Osteoblast (primary cell): ENCODE measurements at places on chromosomes 4 and X. TPM values are rescaled to one million over a fixed set of nuclear protein-coding genes. Genes with fewer than 3 reads are reported as not detected.

Gene SSX2B
- not detected in 2 replicates for total RNA-seq

Gene SLC4A4
- total RNA-seq = 13.0 and 24.8 TPM in 2 replicates

Gene MAGEH1
- total RNA-seq = 25.0 and 29.8 TPM in 2 replicates

Gene MUC7
- total RNA-seq = not detected in 2 replicates

Gene CPE
- 6.9 and 8.5 TPM in 2 replicates for total RNA-seq

Gene CXorf49
- not detected in 2 replicates for total RNA-seq

DNA sequence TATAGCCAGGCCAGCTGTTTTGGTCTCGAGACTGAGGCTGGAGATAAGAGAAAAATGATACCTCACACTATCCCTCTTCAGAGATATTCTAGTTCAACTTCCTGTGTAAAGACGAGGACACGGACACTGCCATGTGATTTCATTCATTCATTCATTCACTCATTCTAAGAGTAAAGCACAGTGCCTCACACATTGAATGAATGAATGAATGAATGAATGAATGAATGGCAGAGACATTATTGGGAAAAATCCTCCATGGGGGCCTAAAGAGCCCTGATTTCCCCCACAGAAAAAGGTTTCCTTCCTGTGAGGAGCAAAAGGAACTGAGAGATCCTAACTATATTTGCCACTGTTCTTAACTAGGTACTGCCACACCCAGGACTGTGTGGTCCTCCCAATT is 183.4 kb upstream of the MAP3K15 start:
- H3K36me3 ChIP-seq = no peaks in the 10 kb centered on the region
- peaks cover 12% of the 10 kb centered on the region for H3K4me1 ChIP-seq
- H3K27me3 ChIP-seq = no peaks in the 10 kb centered on the region
- H3K4me3 ChIP-seq = no peak overlapping the region
- H3K27ac ChIP-seq = peak overlapping the region; percentile 88
- no peak for DNase-seq

GRCh38 chrX:38514016-38514854 is 47.1 kb upstream of the TSPAN7 start:
- no peak overlapping the region for H3K4me3 ChIP-seq
- H3K27me3 ChIP-seq = no peaks in the 10 kb centered on the region
- no peaks in the 10 kb centered on the region for H3K4me1 ChIP-seq

GRCh38 chr4:39472396-39472795 is 13.5 kb downstream of the LIAS start:
- H3K36me3 ChIP-seq = peaks cover 12% of the 10 kb centered on the region
- no peak overlapping the region for H3K27ac ChIP-seq
- H3K27me3 ChIP-seq = no peaks in the 10 kb centered on the region

- peaks cover 19% of the 10 kb centered on the region for H3K4me1 ChIP-seq
- DNase-seq = no peak
- peak overlapping the region; percentile 16 for H3K4me3 ChIP-seq
- no peaks in the 10 kb centered on the region for H3K36me3 ChIP-seq
- no peaks in the 10 kb centered on the region for H3K27me3 ChIP-seq
These were observed 115.9 kb downstream of the MAML3 start for GRCh38 chr4:140038031-140038533.

- peaks cover 3% of the 10 kb centered on the region for H3K36me3 ChIP-seq
- no peak overlapping the region for H3K4me3 ChIP-seq
- H3K27ac ChIP-seq = no peak overlapping the region
- H3K4me1 ChIP-seq = peaks cover 2% of the 10 kb centered on the region
These were observed 13.0 kb downstream of the SLC7A11 start for GRCh38 chr4:138229160-138229559.

GRCh38 chrX:66021765-66022631 is 17.9 kb downstream of the VSIG4 start:
- DNase-seq = no peak
- H3K4me3 ChIP-seq = no peak overlapping the region
- H3K36me3 ChIP-seq = no peaks in the 10 kb centered on the region
- no peaks in the 10 kb centered on the region for H3K4me1 ChIP-seq

DNA sequence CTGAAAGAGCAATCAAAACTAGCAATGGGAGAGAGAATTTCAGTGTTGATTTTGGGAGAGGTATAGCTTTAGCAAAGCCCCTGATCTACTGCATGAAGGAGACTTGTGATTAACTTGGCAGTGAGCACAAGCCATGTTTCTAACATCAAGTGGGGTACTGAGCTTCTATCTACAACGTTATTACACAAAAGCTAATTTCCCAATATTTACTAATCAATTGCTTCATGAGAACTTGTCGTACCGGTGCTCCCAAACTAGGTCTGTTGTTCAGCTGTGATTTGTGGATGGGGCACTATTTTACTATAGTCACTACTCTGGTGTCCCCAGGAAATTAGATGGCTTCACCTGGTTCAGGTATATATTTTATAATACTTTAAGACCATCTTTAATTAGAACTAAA is 16.2 kb downstream of the ANK2 start:
- no peak overlapping the region for H3K27ac ChIP-seq
- no peak for DNase-seq
- no peaks in the 10 kb centered on the region for H3K36me3 ChIP-seq
- no peak overlapping the region for H3K4me3 ChIP-seq
- H3K27me3 ChIP-seq = no peaks in the 10 kb centered on the region
- peaks cover 9% of the 10 kb centered on the region for H3K4me1 ChIP-seq

DNA sequence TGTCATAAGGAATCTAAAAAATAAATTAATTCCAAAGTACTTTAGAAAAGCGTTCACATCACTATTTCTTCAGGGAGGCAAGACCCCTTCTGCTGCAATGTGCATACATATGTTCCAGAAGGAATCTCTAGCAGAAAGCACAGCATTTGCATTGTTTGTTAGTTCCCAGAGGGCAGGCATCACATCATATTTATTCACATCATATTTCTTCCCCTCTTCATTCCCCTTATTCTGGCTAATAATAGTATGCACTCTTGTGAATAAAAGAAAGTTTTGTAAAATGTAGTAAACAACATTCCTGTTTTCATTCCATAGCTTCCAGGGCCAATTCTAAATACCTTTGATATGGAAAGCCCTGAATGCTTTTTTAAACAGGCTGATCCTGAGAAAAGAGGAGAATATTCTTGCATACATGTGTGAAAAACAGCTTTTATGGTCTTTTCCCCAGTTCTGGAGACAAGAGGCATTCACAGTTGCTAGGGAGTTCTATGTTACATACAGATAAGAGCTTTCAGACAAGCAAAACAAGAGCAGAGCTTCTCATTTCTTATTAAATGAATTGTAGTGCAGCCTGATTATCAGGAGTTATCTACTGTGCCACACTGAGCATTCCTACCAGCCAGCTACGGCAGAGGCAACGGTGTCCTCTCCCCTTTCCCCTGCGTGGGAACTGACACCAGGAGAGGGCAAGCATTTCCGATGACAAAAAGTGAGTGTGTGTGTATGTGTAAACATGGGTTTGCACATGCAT is 15.2 kb downstream of the GATB start:
- peaks cover 11% of the 10 kb centered on the region for H3K4me1 ChIP-seq
- no peak overlapping the region for H3K4me3 ChIP-seq
- DNase-seq = peak; percentile 72
- H3K36me3 ChIP-seq = no peaks in the 10 kb centered on the region

DNA sequence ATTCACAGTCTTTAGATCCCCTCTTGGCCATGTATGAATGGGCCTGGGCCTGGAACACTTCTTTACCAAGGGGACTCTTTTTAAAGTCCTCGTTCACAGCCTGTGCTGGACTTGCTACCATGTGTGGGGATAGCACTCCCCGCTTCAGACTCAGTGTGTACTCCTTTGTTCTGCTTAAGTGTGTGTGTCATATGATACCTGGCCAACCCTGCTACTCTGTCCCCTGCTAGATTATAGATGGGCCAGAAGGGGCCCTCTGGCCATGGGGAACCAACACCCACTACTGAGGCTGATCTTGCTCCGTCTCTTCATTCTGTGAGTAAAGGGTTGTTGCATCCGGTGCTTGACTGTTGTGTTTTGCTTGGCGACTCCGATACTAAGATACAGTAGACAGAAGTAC is 8.0 kb downstream of the CCDC110 start:
- no peak overlapping the region for H3K27ac ChIP-seq
- peaks cover 21% of the 10 kb centered on the region for H3K4me1 ChIP-seq
- no peak overlapping the region for H3K4me3 ChIP-seq
- no peaks in the 10 kb centered on the region for H3K27me3 ChIP-seq
- no peaks in the 10 kb centered on the region for H3K36me3 ChIP-seq

GRCh38 chr4:2135083-2135482 is 76.0 kb downstream of the NAT8L start:
- H3K4me1 ChIP-seq = peaks cover 4% of the 10 kb centered on the region
- no peaks in the 10 kb centered on the region for H3K36me3 ChIP-seq
- no peaks in the 10 kb centered on the region for H3K27me3 ChIP-seq
- H3K27ac ChIP-seq = no peak overlapping the region
- no peak for DNase-seq

- peaks cover 25% of the 10 kb centered on the region for H3K4me1 ChIP-seq
- peak overlapping the region; percentile 73 for H3K4me3 ChIP-seq
- no peaks in the 10 kb centered on the region for H3K36me3 ChIP-seq
- DNase-seq = peak; percentile 89
- no peaks in the 10 kb centered on the region for H3K27me3 ChIP-seq
- no peak overlapping the region for H3K27ac ChIP-seq
These were observed 1.2 kb downstream of the CORIN start for GRCh38 chr4:47836641-47837093.

GRCh38 chrX:45557387-45557786 is 356.7 kb upstream of the DIPK2B start:
- peaks cover 24% of the 10 kb centered on the region for H3K27me3 ChIP-seq
- no peak for DNase-seq
- no peak overlapping the region for H3K27ac ChIP-seq
- H3K36me3 ChIP-seq = no peaks in the 10 kb centered on the region
- H3K4me1 ChIP-seq = no peaks in the 10 kb centered on the region
- H3K4me3 ChIP-seq = no peak overlapping the region

DNA sequence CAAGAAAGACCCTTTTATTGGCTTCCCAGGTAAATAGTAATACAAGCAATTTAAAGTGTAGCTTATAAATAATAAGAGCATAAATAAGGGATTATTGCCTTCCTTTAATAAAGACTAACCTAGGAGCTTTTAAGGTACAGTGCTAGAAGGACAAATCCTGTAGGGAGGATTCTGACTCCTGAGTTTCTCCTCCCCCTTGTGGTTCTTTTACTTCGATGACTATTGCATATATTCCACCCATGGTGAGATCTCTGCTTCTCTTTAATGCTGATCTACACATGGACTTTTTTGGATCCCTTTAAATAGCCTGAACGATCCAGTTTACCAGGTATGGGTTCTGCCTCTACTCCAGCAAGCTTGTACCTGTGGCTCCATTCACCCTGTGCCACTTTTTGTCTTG is 2.5 kb downstream of the GALNT7 start:
- peak; percentile 88 for DNase-seq
- H3K4me1 ChIP-seq = peaks cover 18% of the 10 kb centered on the region
- no peaks in the 10 kb centered on the region for H3K27me3 ChIP-seq
- no peak overlapping the region for H3K27ac ChIP-seq

DNA sequence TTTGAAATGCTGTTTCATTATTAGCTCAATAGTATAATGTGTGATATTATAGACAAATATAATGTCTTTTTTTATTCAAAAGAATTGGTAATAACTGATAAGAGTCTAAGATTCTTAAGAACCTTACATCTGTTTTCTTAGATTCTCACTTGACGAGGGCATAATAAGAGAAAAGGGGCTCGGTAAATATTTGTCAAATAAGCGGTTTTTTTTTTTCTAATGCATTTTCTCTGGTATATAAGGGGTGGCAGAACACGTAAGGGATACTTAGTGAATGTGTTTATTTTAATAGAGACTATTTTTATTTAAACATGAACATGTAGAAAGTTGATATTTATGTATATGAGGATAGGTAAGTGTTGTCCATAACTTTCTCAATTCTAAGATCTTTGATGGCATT is 200.6 kb downstream of the RAPGEF2 start:
- H3K27me3 ChIP-seq = no peaks in the 10 kb centered on the region
- H3K4me1 ChIP-seq = peaks cover 14% of the 10 kb centered on the region
- H3K27ac ChIP-seq = no peak overlapping the region
- H3K4me3 ChIP-seq = no peak overlapping the region
- peaks cover 7% of the 10 kb centered on the region for H3K36me3 ChIP-seq
